ENCODE measurements at places on chromosomes 7 and 10.

DNA sequence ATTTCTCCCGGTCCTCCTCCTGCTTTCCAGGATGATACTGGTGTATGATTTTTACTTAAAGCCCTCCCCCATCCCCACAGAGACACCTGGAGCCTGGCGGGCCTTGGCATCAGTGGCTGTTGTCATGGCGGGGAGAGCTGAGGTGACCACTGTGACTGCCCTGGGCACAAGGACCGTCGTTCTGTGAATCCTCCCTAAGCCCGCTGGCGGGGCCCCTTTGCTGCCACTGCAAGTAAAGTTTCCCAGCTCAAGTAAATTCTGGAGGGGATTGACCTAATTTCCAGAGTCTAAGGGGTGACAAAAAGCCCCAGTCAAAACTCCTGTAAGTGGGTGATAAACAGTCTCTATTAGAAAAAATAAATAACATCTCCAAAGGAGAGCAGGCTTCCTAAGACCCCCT lies 393.2 kb upstream of the PODXL start:
- no peak for DNase-seq

DNA sequence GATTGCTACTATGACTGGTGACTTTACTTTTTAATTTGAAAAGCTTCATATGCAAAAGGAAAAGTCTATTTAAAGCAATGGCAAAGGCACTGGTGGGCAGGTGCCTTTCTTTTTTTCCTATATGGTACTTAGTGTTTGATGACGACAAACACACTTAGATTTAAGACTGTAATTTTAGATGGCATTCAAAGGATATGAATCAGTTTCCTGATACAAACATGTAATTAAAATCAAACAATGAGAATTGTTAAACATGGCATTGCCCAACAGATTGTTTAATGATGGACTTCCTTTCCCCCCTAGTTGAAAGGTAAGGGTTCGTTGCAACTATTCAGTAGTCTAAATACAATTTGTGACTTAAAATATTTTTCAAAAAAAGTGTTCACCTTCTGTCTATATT lies 106.5 kb upstream of the SEMA3C start:
- no peak for DNase-seq

GRCh38 chr10:79070081-79070605 lies 1.4 kb downstream of the ZMIZ1 start:
- no peak for DNase-seq

DNA sequence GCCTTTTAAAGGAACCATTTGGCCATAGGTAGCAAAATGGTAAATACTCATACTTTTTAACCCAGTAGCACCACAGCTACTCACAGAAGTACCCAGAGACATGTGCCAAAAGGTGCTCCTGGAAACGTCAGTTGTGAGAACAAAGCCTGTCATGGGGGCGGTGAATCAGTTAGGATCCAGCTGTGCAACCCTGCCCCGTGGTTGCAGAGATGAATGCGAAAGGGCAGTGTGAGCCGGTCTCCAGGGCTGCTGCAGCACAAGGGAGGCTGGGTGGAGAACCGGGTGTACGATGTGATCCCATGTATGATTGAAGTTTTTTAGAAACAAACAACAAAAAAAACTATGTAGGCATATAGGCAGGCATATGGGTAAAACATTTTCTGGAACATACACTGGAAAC lies 1.3 kb upstream of the LRRC18 start:
- no peak for DNase-seq

DNA sequence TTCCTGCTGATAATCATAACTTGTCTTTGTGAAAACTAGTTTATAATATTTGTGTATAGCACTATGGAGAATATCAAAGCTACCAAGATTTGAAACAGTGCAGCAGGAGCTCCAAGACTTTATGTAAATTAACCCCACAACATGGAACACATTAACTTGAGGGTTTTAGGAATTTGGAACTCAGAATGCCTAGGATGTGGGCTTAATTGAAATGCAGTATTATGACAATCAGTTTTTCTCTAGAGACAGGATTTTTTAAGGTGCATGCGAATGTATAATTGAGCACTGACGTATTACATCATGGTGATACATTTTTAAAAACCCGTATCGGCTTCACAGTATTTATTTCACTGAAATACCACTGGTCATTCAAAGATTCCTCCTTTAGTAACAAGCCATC lies 313.1 kb upstream of the DGKB start:
- DNase-seq, result no peak
